Activated T-cell treated with anti-CD3 and anti-CD28 coated beads, Interleukin-2, amount 50 U/mL, for 4 hours (primary cell): ENCODE measurements at places on chromosomes 3 and 15.

DNA sequence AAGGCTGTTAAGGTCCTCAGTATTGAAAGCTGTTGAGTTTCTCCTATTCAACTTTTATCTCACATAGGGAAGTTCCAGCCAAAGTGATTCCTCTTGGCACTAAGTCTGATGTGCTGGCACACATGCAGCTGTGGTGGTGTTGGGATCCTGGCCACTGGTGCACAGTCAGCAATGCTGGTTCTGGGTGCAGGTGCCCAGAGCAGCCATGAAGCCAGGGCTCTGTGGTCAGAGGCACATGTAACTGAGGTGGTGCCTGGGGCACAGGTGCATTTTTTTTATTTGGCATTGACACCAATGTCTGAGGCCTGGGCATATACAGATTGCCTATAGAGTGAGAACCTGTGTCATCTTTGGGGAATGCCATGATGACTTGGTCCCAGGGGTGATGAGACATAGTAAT lies 271.4 kb downstream of the POLQ start:
- no peak for DNase-seq

GRCh38 chr3:115836944-115837343 lies 213.6 kb downstream of the GAP43 start:
- no peak for DNase-seq

- no peak for DNase-seq
Measured at GRCh38 chr15:97087006-97087741, 756.7 kb downstream of the NR2F2 start.

GRCh38 chr3:149384911-149385321 lies 7.5 kb upstream of the TM4SF1 start:
- no peak for DNase-seq

DNA sequence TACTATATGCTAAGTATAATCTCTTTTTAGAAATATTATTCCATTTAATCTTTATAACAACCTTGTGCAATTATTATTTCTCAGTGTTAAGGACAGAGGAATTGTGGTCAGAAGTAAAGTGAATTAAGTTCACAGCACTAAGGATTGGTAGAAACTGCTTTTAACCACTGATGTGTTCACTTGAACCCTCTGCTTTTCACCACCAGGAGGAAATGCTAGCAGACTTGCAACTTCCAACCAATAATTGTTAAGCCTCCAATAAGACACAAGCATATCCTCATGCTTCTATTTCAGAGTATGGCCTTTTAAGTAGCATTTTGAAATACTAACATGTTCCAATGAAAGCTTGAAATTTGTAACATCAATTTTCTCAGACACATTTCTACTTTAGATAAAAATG lies 527.4 kb downstream of the SI start:
- DNase-seq = no peak

DNA sequence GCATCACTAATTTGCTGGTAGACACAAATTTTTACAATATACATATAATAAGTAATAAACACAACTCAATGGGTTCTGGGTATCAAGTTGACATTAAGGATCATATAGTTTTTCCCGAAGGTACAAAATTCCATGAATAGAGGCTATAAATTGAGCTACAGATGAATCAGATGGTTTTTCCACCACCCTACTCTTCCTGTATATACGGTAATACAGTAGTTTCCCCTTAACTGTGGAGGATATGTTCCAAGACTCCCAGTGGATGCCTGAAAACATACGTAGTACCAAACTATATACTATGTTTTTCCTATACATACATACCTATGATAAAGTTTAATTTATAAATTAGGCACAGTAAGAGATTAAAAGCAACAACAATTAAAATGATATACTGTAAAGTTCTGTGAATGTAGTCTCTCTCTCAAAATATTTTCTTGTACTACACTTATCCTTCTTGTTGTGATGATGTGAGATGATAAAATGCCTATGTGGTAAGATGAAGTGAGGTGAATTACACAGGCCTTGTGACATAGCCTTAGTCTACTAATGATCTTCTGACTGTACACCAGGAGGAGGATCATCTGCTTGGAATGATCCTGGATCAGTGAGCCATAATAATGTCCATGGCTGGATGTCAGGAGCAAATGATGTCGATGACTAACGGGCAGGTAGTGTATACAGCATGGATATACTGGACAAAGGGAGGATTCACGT lies 116.7 kb downstream of the NR1I2 start:
- no peak for DNase-seq

DNA sequence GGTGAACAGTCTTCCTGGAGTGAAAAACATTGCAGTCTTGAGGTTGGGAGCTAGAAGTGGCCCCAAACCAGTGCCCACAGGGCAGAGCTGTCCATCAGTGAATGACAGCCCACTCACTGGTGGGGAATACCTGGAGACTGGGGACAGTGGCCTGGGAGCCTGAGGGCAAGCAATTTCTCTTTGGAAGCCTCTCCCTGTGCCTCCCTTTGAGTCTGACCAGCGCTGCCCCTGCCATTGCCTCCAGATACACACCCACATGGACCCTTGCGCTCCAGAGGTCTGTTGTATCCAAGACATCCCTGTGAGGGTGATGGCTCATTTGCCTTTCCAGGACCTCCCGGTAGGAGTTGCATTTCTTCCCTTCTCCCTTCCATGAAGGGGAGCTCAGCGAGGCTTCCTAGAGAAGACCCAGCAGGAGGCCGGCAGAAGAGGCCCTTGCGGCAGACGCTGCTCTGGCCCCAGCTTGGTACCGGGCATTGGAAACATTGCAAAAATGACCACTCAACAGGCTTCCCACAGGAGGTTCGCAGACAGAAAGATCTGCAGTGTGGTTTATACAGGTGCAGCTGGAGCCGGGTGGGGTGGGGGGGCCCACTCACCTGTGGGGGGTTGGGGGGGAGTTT lies 38.5 kb downstream of the KLF13 start:
- DNase-seq = no peak

GRCh38 chr3:111616417-111617105 lies 21.4 kb upstream of the ZBED2 start:
- DNase-seq = peak; percentile 62

GRCh38 chr15:89361451-89362202 lies 27.0 kb upstream of the POLG start:
- DNase-seq = peak; percentile 46

GRCh38 chr15:99473981-99474906 lies 91.5 kb upstream of the MEF2A start:
- DNase-seq = no peak

DNA sequence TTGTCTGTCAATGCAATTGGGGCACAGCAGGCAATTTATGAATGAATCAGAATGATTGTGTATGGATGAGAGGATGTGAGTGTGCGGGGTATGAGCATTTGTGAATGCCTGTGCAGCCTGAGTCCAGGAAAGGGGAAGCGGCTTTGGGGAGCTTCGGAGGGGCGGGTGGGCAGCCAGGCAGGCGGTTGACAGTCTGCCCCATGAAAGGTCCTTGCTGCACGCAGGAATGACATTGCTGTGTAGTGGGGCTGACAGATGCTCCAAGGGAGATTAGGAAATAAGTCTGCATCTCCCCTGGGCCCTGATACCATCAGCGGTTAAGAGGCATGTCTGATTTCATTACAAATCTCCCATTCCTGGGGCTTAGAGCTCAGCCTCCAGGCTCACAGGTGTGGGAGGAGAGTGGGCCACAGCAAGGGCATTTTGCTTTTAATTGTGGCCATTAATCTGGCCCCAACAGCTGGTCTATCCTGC lies 26.4 kb upstream of the TSPAN3 start:
- no peak for DNase-seq

DNA sequence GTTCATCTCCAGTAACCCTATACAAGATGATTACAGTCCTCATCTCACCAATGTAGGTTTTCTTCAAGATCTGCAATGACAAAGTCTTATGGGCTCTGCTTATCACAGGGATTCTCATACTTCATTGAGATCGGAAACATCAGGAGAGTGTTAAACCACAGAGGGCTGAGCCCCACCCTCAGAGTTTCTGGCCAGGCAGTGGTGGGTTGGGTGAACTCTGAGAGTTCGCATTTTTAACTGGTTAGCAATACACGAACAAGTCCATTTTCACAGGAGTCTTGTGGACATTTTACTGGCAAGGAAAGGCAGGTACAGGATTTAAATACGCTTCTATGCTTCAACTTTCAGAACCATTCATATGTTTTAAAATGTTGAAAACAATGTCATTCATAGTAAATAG lies 366.7 kb upstream of the ROBO2 start:
- DNase-seq = no peak

DNA sequence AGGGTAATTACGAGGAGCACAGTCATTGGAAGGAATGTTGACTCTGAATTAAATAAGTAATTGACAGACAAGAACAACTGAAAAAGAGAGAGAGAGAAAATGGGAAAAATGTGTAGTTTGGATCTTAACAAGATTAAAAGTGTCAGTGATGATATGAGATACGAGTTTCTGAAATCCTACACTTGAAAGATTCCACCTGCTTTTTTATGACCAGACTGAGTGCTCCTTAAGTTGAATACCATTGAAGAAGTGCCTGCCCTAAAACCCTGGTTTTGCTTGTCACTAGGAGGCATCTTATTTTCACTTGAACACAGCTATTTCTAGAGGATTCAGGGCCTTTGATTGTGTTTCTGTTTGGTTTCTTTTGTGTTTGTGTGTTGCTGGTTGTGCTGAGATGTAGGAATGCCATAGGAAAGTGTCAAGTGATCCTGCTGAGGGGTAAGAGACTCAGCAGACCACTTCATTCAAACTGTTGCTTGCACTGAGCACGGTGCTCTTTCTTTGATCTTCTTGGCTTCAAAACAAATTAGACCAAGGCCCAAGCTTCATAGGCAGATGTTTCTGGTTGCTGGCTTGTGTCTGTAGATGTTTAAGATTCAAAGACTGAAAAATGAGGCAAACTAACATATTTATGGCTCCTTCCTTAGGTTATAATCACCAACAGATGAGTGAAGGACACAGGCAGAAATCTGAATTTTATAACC lies 17.2 kb upstream of the ABHD10 start:
- DNase-seq = no peak

- no peak for DNase-seq
Measured at GRCh38 chr3:120983321-120983665, 75.3 kb downstream of the STXBP5L start.

- DNase-seq = no peak
Measured at GRCh38 chr3:119173325-119173724, at the start of gene UPK1B. Gene UPK1B, plus strand, starts transcription at chr3:119173598. Its CDS starts 13,144 bp downstream, at chr3:119186742.

- no peak for DNase-seq
Measured at GRCh38 chr3:43028678-43029490, 49.8 kb downstream of the GASK1A start.

- no peak for DNase-seq
Measured at GRCh38 chr3:59386165-59386564, 336.3 kb upstream of the CFAP20DC start.

DNA sequence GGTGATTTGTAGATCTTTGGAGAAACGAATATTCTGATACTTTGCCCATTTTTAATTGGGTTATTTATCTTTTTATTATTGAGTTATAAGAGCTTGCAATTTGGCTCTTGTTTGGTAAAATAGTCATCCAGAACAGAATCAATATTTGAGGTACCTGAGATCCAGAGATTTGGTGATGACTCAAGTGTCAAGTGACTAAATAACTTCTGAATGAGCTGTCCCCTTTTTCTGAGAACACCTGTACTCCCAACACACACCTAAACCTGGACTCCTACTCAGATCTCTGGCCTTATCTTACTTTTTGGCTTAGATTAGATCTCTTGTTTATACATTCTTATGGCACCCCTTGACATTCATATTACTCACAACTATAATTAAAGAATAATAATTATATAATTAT lies 3.1 kb upstream of the TRA2B start:
- no peak for DNase-seq

DNA sequence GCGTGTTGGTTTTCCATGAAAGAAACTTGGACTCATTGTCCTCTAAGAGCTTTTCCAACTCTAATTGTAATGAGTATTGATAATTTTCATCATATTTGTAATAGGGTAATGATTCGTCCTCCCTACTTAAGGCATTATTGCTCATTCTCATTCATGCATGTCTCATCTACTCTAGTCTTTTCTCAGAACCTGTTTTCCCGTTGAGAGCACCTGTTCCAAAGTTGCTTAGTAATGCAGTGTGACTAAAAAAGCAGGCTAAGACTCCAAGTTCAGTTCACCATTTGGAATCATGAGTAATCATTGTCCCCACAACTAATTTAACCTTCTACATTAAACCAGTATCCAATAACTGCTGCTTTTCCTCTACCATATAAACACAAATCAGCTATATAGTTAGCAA lies 84.0 kb downstream of the FILIP1L start:
- DNase-seq = no peak

DNA sequence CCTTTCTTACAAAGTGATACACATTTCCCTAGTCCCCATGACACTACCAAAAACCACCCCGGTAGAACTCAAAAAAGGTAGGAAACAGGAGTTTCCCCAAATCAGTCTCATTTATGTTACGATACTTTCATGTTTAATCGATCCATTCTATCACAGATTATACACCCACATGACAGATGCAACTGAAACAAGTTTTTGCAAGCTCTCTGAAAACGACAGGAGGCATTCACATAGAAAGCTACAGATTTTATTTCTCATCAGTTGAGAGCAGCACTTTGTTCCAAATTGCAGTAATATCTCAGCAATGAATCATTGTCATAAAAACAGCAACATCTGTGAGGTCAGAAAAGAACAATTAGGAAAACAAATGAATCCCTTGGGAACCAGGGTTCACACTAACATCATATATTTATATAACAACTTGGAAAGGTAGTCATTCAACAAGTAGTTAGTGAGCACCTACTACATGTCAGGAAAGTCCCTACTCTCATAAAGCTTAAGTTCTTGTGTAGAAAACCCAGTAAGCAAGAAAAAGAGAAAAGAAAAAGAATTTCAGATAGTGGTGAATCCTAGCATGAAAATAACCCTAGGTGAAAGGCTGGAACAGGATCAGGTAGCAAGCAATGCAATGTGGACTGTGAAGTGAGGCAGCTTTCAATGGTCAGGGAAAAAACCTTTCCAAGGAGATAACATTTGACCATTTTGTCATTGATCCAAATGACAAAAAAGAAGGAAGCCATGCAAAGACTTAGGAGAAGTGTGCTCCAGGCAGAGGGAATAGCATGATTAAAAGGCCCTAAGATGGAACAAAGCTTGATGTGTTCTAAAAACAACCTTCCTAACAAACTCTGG lies 8.3 kb downstream of the PLD1 start:
- no peak for DNase-seq

- DNase-seq = no peak
Measured at GRCh38 chr3:52771702-52772101, 962 bp upstream of the NEK4 start.

- no peak for DNase-seq
Measured at GRCh38 chr15:60135961-60136360, 131.8 kb downstream of the FOXB1 start.

DNA sequence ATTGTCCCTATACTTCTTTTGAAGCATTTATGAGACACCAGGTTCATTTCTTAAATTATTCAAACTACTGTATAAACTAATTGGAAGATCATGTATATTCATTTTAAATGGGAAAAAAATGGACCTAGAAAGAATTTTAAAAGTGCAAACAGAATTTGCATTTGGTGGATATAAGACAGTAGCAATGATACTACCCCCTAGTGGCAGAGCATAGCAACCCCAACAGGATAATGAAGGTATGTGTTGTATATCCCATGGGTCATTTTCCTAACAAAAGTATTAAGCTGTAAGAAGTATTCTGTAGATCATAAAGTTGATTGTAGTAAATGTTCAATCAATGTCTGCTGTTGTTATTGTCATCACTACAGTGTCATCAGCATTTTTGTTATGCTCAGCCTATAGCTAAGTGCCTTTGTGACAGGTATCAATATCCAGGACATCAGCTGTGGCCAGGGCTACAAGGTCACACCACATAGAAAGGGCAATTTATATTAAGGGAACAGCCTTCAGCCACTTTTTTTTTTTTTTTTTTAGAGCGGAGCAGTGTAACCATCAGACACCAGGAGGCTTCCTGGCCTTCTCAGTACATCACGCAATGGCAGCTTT lies 175.8 kb downstream of the FOXB1 start:
- peak; percentile 19 for DNase-seq
